Stimulated activated CD8-positive, alpha-beta memory T cell treated with anti-CD3 and anti-CD28 coated beads, Interleukin-2, amount 100 ng/mL, for 1 hour (primary cell): ENCODE measurements at places on chromosomes 3 and 15.

DNA sequence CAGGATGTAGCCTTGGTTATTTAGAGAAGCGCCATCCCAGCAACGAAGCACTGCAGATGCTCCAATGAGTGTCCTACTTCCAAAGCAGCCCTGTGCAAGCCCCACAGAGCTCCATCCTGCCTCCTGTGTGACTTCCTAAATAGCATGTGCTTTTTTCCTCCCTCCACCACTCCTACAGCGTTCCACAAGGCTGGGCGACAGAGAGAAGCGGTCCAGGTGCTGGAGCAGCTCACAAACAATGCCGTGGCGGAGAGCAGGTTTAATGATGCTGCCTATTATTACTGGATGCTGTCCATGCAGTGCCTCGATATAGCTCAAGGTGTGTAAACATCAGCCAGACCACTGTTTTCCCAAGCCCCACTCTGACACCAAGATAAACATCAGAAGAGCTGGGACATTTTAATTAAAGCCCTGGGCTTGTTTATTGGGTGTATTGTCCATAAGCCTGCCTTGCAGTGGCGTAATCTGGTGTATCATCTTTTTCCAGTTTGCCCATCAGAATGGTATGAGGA lies 22.2 kb upstream of the RHO start:
- DNase-seq = no peak

DNA sequence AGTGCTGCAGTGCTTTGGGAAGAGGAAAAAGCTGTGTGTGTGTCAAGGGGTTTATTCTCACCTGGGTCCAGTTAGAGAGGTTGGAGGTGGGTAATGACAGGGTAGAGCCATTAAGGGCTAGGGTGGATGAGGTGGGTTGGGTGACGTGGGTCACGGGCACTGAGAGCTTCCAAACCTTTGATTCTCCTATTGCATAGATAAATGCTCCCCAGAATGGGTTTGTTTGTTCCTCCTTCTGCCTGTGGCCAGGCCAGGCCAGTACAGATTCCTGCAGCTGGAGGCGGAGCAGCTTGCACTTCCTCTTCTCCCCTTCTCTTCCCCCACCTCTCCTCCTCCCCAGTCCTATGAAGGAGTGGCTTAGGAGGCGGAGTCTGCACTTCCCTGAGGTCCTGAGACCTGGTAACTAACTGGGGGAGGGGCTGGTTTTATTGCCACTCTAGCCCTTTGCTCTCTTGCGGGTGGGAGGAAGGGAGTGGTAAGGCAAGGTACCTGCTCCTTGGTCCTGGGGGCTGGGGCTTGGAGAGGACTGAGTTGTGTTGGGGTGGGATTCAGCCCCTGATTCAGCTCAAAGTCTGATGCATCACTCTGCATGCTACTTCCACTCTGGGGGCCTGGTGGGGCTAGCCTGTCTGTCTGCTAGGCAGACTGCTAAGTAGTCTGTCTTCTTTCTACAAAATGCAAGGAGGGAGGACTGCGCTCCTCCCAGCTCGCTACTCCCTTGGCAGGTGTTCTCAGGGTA lies 3.5 kb downstream of the SPINT1 start:
- no peak for DNase-seq

DNA sequence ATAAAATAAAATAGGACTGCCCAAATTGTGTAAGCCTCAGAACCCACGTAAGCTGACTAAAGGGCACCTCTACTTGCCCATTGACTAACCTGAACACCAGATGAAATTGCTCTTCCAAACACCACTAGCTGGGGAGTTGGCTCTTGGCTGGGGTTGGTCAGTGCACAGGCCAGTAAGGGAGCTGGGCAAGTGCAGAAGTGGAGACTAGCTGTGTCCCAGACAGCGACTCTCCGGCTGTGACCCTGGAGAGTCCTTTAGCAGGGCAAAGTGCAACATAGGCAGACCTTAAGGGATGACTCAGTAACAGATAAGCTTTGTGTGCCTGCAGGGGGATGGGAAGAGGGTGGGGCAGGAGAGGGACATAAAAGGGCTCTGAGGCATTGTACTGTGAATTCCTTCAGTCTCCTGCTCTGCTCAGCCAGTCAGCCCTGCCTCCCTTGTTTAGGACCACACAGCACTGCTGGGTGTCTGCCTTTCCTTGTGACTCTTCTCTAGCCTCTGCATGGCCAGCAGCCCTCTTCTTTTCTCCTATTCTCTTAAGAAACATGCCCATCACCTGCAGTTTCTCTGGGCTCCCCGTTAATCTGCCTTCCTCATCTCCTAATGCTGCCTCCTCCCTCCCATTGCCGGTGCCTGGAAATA lies 13.2 kb downstream of the NR1I2 start:
- DNase-seq = no peak

DNA sequence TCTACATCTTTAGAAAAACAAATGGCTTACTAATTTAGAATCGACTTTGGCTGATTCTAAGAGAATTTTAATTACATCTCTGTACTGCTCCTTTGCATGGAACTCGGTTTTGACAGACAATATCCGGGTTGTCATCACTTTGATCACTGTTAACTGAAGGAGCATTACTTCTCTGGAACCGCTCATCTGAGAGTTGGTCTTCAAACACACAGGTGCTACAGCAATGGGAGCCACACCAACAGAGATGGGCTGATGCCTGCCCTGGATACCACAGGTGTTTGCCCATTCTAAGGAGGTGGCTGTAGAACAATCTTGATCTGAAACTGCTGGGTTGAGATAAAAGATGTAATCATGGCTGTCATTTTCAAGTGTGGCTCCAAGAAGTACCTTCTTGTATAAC lies 21.6 kb downstream of the LINS1 start:
- DNase-seq = no peak

DNA sequence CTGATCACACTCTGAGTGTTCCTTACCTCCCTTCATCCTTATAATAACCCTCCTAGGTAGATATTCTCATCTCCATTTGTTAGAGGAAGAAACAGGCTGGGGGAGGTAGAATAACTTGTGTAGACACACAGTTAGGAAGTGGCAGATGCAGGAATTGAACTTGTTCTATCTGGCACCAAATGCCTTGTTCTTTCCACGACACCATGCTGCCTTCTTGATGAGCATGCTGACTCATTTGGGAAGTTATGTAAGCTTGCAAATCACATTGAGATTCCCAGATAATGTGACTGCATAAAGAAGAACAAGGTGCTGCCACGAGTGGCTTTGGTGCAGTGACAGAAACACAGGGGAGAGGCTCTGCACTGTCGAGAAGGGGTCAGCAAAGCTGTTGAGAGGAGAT lies 27.5 kb upstream of the NDUFB4 start:
- DNase-seq = no peak

DNA sequence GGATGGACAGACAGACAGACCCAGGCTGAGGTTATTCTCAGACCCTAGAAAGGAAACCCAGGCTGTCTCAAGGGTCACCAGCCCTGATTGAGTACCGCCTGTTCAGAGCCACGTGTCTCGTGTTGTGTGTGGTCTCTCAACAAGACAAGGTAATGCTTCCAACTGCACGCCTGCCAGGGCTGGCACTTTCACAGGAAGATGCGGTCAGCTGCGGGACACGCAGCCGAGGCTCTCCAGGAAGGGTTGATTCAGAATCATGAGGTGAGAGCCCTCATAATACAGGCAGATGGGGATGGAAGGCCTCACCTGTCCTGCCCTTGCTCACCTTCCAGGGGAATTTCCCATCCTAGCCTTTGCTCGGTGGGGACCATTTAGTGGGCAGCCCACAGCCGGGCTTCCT lies 81.4 kb downstream of the TOP2B start:
- no peak for DNase-seq

GRCh38 chr3:111763968-111764367 lies 95.1 kb upstream of the PHLDB2 start:
- no peak for DNase-seq

DNA sequence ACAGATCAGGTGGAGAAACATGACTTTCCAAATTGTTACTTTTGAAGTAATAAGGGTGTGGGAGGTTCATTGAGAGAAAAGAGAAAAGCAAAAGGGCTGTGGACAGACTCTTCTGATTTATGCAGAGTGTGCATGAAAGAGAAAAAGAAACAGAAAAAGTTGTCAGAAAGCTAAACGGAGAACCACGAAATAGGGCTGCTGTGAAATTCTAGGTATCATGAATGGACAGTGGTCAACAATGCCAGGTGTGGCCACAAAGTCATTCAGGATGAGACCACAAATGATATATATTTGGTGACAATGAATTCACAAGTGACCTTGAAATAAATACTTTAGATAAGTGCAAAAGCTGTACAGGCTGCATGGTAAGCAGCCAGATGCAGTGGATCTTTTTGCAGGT lies 170.1 kb downstream of the IL5RA start:
- DNase-seq = no peak

- no peak for DNase-seq
Observed at GRCh38 chr3:110383356-110383755, 688.3 kb upstream of the NECTIN3 start.

- no peak for DNase-seq
Observed at GRCh38 chr3:5010706-5011554, 31.7 kb downstream of the BHLHE40 start.

GRCh38 chr3:110384601-110385000 lies 687.0 kb upstream of the NECTIN3 start:
- DNase-seq = no peak

DNA sequence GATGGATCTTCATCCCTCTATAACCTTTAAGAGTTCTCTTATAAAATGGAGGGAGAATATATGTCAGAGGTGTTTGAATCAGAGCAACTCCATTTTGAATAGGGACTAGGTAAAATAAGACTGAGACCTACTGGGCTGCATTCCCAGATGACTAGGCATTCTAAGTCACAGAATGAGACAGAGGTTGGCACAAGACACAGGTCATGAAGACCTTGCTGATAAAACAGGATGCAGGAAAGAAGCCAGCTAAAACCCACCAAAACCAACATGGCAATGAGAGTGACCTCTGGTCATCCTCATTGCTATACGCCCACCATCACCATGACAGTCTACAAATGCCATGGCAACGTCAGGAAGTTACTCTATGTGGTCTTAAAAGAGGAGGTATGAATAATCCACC lies 211.0 kb downstream of the GBE1 start:
- DNase-seq = no peak

DNA sequence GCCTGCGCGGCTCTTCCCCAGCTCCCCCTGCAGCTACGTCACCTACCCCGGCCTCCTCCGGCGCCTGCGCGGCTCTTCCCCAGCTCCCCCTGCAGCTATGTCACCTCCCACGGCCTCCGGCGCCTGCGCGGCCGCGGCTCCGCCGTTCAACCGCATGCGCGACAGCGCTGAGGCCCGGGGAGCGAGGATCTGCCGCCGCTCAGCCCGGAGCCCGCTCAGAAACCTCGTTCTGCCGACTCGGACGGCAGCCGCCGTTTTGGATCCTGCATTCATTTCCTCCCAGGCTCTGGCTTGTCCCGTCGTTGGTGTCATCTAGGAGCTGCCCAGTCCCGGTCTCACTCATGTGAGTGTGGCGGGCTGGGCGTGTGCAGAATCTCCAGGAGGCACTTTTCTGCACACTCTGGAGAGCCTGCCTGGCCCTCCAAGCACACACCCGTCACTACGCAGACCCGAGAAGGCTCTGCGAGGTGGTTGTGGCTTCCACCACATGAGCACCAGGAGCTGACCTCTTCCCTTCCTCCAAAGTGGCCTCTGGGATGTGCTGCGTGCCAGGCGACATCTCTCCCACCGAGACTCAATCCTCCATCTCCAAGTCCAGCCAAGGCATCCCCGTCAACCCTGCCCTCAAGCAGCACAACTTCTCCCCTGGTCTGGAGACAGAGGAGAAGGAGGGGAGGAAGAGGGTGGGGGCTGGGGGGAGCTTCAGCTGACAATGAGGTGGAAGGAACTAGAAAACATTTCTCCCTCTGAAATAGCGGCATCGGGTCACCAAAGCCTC lies 165.3 kb downstream of the CHSY1 start:
- no peak for DNase-seq

DNA sequence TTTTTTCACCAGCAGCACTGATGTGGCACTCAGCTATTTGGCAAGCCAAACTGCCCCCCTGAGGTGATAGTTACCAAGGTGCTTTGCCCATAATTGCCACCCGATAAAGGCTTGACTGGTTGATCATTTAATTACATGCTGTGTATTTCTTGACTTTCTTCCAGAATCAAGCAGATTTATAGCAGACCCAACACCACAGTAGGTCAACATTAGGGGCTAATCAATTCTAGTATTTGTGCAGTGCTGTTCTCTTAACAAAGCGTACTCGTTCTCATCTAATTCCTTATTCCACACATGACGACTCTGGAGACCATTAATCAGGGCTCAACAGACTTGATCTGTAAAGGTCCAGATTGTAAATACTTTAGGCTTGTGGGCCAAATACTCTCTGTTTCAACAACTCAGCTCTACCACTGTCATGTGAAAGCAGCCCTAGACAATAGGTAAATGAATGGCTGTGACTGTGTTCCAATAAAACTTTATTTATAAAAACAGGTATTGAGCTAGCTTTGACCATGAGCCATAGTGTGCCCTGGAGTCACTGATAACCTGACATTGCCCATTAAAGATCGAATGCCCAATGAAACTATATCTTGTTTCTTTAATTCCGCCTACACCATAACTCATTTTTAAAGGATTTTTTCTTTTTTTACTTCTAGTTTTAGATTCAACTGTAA lies 119.1 kb upstream of the TMC3 start:
- DNase-seq = no peak
